Vagina (tissue), 2 donors: ENCODE measurements at places on chromosomes 1 and 21. TPM values are rescaled to one million over a fixed set of nuclear protein-coding genes. Genes with fewer than 3 reads are reported as not detected.

Gene HDAC1
- total RNA-seq, result 65.6 TPM

Gene TSPEAR
- not detected for total RNA-seq

Gene OR14K1
- total RNA-seq, result 1.5 TPM

Gene TBX19
- 3.9 TPM for total RNA-seq

Gene AIRE
- total RNA-seq, result 0.25 TPM

Gene CD1D
- 0.49 TPM for total RNA-seq

DNA sequence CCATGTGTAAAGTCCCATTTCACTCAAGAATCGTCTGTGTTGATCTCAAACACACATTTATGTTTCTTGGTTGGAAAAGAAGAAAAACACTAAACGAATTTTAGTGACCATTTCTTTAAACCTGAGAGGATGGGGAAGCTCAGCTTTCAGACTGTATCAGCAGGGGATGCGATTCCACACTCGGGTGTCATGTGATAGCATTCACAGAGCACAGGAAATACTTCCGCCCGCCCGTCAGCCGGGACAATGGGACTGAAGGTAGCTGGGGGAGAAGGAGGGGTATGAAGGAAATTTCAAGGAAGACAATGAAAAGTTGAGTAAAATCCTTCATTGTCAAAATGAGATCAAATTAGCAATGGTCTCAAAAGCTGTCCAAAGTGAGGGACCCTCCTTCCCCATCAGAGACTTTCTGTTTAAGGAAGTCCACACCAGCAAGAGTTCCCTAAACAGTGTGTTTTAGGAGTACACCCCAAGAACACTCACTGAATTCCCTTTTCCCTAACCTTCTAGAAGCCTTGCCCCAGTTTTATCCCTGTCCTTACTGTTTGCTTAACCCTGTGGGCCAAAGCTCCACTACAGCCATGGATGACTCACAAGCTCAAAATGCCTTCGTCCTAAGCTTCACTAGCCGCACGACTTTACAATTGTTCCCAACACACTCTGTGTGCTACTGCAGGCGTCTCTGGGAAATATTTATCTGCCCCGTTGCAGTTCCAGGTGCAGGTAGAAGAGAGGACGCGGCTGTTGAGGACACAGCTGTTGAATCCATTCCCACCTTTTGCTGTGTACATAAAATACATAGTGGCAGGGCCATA lies 51.4 kb upstream of the SIM2 start:
- no peak overlapping the region for H3K4me3 ChIP-seq
- no peak for DNase-seq
- no peak overlapping the region for H3K27ac ChIP-seq
- H3K27me3 ChIP-seq, result no peaks in the 10 kb centered on the region
- no peaks in the 10 kb centered on the region for H3K36me3 ChIP-seq

DNA sequence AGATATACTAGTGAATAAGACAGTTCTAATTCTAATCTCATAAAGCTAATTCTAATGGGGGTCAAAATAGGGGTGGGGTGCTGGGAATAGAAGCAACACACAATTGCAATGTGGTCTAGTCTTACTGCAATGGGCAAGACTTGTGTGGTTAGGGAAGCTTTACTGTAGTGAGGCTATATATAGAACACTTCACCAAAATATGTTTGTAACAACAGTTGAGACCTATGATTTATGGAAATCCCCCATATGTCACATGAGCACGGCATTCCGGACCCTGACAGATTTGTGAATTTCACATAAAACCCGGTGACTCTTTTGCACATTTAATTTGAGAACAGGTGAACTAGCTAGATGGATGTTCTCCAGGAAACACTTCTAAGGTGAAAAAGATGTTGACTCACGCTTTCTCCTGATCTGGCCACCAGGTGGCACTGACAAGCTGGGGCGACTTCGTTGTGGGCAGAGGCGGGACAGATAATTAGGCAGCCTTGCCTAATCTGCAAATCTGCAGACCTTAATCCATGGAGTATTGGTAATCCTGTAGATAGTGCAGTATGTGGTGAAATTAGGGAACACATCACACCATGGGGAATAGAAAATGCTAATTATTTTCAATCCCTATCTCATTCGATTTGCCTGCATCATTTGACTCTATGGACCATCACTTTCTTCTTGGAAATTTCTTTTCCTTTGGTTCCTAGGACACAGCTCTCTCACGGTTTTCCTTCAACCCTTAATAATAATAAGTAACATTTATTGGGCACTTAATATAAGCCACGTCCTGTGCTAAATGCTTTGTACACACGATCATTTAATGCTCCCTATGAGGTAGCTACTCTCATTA lies 37.7 kb downstream of the KIAA0040 start:
- H3K27ac ChIP-seq, result no peak overlapping the region
- H3K4me1 ChIP-seq, result no peaks in the 10 kb centered on the region
- DNase-seq, result no peak

- no peak overlapping the region for H3K27ac ChIP-seq
- peaks cover 60% of the 10 kb centered on the region for H3K36me3 ChIP-seq
- H3K27me3 ChIP-seq, result no peaks in the 10 kb centered on the region
Observed at GRCh38 chr1:27891196-27891889, 19.0 kb downstream of the THEMIS2 start.

- H3K4me1 ChIP-seq, result no peaks in the 10 kb centered on the region
- no peak overlapping the region for H3K4me3 ChIP-seq
- no peak overlapping the region for H3K27ac ChIP-seq
- H3K36me3 ChIP-seq, result no peaks in the 10 kb centered on the region
- no peak for DNase-seq
Observed at GRCh38 chr1:35202048-35202719, 9.2 kb upstream of the SFPQ start.

GRCh38 chr1:30418061-30418938 lies 305.1 kb downstream of the MATN1 start:
- no peaks in the 10 kb centered on the region for H3K4me1 ChIP-seq
- H3K27me3 ChIP-seq, result no peaks in the 10 kb centered on the region
- no peaks in the 10 kb centered on the region for H3K36me3 ChIP-seq
- H3K27ac ChIP-seq, result no peak overlapping the region
- peak; percentile 64 for DNase-seq

- H3K4me1 ChIP-seq, result peaks cover 17% of the 10 kb centered on the region
- H3K36me3 ChIP-seq, result no peaks in the 10 kb centered on the region
- no peak overlapping the region for H3K27ac ChIP-seq
- no peak for DNase-seq
Observed at GRCh38 chr1:44355582-44356305, 687 bp upstream of the ERI3 start.

DNA sequence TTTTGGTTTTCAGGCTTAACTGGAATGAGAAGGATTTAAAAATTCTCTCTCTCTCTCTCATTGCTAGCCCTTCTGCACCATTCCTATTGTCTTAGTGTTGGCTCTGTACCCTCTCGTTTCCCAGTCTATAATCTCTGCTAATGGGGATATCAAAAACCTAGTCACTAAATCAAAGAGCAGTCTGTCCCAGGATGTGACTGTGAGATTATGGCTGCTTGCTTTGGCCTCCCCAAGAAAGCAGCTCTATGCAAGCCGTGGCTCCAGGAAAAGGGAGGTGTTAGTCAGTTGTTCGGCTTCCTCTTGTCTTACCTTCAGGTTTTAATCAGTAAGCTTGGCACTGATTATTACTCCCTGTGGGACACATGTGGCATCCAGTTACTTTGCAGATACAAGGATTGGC lies 468.8 kb downstream of the USP25 start:
- no peak for DNase-seq
- no peaks in the 10 kb centered on the region for H3K36me3 ChIP-seq
- H3K4me1 ChIP-seq, result peaks cover 11% of the 10 kb centered on the region
- no peaks in the 10 kb centered on the region for H3K27me3 ChIP-seq
- H3K27ac ChIP-seq, result peak overlapping the region; percentile 90

- no peak overlapping the region for H3K27ac ChIP-seq
- H3K4me1 ChIP-seq, result no peaks in the 10 kb centered on the region
- H3K4me3 ChIP-seq, result no peak overlapping the region
- no peaks in the 10 kb centered on the region for H3K27me3 ChIP-seq
Observed at GRCh38 chr1:157798211-157798610, 21.3 kb upstream of the FCRL2 start.

GRCh38 chr1:153958961-153959260 lies 499 bp upstream of the CRTC2 start:
- H3K36me3 ChIP-seq, result no peaks in the 10 kb centered on the region
- H3K4me3 ChIP-seq, result peak overlapping the region; percentile 89
- peaks cover 64% of the 10 kb centered on the region for H3K4me1 ChIP-seq
- H3K27ac ChIP-seq, result peak overlapping the region; percentile 90
- no peaks in the 10 kb centered on the region for H3K27me3 ChIP-seq

DNA sequence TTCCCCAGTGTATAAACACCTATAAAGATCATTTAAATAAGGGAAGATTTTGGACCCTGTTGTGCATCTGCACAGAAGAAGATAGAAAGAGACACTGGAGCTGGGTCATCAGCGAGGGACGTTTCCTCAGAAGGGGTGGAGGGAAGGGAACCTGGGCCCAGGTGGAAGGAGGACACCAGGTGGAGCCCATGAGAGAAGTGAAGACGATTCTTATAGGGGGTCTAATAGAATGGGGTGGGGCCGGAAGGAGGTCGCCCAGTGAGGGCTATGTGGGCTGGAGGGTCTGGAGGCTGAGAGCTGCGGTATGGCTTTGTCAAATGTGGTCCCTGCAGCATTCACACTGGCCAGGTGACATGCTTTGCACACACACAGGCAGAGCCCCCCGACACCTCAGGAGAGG lies 13.7 kb downstream of the KIRREL1 start:
- H3K27ac ChIP-seq, result peak overlapping the region; percentile 97
- peaks cover 91% of the 10 kb centered on the region for H3K4me1 ChIP-seq
- H3K4me3 ChIP-seq, result peak overlapping the region; percentile 9
- no peaks in the 10 kb centered on the region for H3K36me3 ChIP-seq

GRCh38 chr1:204080163-204080903 lies 7.4 kb downstream of the SOX13 start:
- H3K27ac ChIP-seq, result peak overlapping the region; percentile 92
- H3K36me3 ChIP-seq, result no peaks in the 10 kb centered on the region
- DNase-seq, result no peak
- H3K27me3 ChIP-seq, result no peaks in the 10 kb centered on the region

GRCh38 chr1:184974837-184975115 lies 468 bp upstream of the NIBAN1 start:
- no peak for DNase-seq
- H3K27me3 ChIP-seq, result no peaks in the 10 kb centered on the region
- peak overlapping the region; percentile 75 for H3K4me3 ChIP-seq
- no peaks in the 10 kb centered on the region for H3K36me3 ChIP-seq

DNA sequence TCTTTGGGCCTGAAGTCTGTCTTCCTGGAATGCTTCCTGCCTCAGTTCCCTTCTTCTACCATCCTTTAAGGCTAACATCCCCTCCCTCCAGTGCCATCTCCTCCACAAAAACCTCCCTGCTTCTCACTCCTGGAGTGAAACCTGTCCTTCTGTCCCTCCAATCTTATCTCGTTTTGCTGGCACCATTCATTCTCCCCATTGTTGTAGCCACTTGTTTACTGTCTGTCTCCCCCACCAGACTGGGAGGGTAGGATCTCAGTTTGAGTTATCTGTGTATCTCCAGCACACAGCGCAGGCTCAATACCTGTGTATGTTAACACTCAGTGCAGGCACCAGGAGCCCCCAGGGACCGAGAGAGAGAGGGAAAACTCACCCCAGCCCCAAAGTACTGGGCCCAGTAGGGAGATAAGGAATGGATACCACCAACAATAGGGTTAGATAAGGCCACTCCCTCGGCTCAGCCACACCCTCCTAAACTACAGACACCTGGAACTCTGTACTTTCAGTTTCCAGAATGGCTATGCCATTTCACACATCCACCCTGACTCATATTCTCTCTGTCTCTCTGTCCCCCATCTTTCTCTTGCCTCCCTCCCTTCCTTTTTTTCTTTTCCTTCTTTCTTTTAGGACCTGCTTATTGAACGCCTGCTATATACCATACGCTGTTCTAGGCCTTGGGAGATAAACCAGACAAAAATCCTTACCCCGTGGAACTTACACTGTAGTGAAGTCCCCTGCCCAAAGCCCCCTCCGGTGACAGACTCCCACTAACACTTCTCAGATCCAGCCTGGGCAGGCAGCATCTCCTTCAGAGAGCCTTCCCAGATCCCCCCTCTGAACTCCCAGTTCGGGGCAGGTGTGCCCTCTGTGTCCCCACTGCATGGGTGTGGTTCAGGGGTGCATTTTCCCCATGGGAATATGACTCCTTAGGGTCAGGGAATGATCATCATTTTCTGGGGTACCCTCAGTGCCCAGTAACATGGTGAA lies 3.3 kb upstream of the SSBP3 start:
- no peaks in the 10 kb centered on the region for H3K27me3 ChIP-seq
- DNase-seq, result no peak
- H3K27ac ChIP-seq, result peak overlapping the region; percentile 97
- H3K4me3 ChIP-seq, result no peak overlapping the region

DNA sequence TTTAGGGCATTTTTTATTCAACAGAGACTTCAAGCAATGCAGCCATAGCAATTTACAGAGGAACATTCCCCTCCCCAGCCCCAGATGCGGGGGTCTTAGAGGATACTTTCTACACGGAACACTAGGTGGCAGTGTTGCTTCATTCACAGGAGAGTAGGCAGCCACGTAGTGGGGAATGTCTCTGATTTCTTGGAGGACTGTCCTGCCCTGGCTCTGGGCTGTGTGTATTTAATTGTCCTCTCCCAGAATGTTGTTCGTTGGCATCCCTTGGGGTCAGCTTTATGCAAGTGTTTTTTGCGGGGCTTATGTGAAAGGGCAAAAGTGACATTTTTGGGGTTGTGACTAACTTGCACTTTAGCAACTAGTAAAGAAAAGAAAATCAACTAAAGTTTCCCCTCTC lies 96.9 kb downstream of the PAPPA2 start:
- peak overlapping the region; percentile 17 for H3K27ac ChIP-seq
- H3K4me1 ChIP-seq, result peaks cover 17% of the 10 kb centered on the region
- H3K27me3 ChIP-seq, result no peaks in the 10 kb centered on the region
- no peaks in the 10 kb centered on the region for H3K36me3 ChIP-seq

GRCh38 chr1:189775343-189775742 lies 702.3 kb downstream of the BRINP3 start:
- H3K4me3 ChIP-seq, result no peak overlapping the region
- no peaks in the 10 kb centered on the region for H3K36me3 ChIP-seq
- no peaks in the 10 kb centered on the region for H3K4me1 ChIP-seq
- H3K27ac ChIP-seq, result no peak overlapping the region

- no peaks in the 10 kb centered on the region for H3K4me1 ChIP-seq
- H3K27me3 ChIP-seq, result no peaks in the 10 kb centered on the region
- no peak for DNase-seq
- no peak overlapping the region for H3K4me3 ChIP-seq
- H3K36me3 ChIP-seq, result no peaks in the 10 kb centered on the region
Observed at GRCh38 chr1:160143695-160144094, 7.7 kb upstream of the ATP1A4 start.
